LHCN-M2 (cell line): ENCODE measurements at places on chromosomes 12 and 14. TPM values are rescaled to one million over a fixed set of nuclear protein-coding genes. Genes with fewer than 3 reads are reported as not detected.
A peak's percentile ranks its signal among the peaks of the same experiment; 100 is the strongest.

Gene LRRK2
- total RNA-seq: 1.4 TPM in 2 replicates

Gene MYO1A
- 0.06 TPM in 1 of 2 replicates, not detected in the other for total RNA-seq

DNA sequence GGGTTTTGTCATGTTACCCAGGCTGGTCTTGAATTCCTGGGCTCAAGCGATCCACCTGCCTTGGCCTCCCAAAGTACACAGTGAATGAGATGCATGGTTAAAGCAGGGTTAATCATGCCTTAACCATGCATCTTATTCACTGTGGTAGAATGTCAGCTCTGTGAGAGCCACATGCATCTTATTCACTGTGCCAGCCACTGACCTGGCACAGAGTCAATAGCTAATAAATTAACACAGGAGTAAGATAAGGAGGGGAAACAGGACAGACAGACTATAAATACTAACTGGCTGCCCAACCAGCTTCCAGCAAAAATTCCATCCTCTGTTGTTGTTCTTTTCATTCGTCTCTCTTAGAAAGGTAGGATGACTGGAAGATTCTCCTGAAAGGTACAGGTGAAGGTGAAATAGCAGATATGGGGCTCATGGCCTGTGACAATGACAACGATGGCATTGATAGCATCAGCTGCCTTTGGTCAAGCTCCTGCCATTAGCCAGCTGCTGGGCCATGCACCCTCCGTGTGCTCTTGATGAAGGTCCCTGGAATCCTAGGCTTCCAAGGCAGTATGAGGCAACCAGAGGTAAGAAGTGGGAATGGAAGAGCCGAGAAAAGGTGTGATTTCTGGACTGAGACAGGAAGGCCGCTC is 76.6 kb downstream of the ZNF664 start:
- DNase-seq: no peak

GRCh38 chr12:59735231-59735630 is 139.4 kb downstream of the SLC16A7 start:
- no peak for DNase-seq

DNA sequence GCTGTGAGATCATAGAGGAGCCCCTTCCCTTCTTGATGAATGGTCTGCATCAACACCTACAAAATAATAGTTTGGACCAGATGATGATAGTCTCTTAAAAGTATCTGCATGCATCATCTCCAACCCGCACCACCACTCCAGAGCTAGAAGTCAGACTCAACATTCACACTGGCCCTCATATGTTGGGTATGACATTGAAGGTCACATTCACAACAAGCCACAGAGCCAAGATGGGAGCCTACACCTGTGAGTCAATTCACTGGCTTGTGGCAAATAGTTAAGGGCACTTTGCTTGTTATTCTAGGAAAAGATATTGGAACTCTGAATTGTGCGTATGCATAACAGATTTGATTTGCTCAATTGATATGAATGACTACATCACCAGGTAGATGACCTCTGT is 1197.9 kb downstream of the VRK1 start:
- DNase-seq: no peak

GRCh38 chr12:63844391-63845341 is at the start of gene SRGAP1:
TSS of gene SRGAP1 (plus strand) at chr12:63844700. CDS start at chr12:63844817, 117 bp downstream.
- DNase-seq: peak; percentile 79

GRCh38 chr14:38721822-38722431 is 381.1 kb downstream of the SEC23A start:
- DNase-seq: peak; percentile 51
